ENCODE measurements at places on chromosomes 1 and 21.
A peak's percentile ranks its signal among the peaks of the same experiment; 100 is the strongest.

DNA sequence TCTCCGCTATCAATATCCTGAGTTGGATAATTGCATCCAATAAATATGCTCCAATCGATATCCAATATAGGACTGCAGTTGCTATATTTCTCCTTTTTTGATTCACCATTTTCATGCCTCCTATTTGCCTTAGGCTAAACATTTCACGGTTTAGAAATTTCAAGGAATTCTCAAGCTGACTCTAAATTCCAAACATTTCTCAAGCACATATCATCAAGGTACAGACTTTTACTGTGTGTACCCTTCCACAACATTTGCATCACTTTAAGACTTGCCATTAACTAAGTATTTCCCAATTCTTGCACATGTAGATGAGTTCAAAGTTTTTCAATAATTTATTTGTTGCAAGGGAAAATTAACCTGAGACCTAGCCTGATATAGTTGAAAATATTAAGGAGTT, 795.2 kb upstream of the TMPRSS15 start:
- no peak for DNase-seq

GRCh38 chr21:21003701-21004100, 5.5 kb downstream of the NCAM2 start:
- no peak for DNase-seq

- no peak for DNase-seq
Measured at GRCh38 chr1:45510036-45510971, 10.2 kb downstream of the MMACHC start.

DNA sequence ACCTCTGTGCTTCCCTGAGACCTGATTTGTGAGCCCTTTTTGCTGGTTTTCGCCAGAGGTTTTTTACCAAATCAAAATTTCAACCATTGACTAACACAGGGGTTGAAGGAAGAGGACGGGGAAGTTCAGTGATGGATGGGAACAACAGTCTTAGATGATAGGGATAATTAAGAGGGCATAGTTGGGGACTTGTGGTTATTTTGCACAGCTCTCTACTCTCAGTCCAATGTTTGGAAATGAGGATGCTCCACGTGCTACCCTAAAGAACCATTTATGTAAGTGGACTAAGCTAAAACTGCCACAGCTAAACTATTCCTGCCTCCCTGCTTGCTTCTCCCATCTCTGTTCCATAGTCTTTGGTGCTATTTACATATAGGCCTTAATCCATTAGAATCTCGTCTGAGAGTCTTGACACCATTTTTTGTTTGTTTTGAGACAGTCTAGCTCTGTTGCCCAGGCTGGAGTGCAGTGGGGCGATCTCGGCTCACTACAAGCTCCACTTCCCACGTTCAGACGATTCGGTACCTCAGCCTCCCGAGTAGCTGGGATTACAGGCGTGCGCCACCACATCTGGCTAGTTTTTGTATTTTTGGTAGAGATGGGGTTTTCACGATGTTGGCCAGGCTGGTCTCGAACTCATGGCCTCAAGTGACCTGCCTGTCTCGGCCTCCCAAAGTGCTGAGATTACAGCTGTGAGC, 684 bp upstream of the MCL1 start:
- DNase-seq, result no peak

DNA sequence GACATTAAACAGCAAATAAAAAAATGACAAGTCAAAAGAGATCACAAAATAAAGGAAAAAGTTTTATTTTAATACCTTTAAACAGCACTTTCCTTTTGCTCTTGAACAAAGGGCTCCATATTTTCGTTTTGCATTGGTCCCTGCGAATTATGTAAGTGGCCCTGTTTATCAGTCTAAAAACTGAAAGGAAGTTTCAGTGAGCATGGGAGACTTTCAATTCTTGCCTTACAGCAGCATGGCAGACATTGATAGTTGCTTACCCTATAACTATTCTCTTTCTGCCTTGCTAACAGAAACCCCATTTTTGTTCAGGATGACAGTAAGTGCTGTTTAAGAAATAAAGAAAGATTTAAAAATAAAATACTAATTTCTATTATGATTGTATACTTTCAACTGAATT, 5.2 kb upstream of the SH3GLB1 start:
- no peak for DNase-seq

GRCh38 chr21:19935467-19935866, 1062.7 kb upstream of the NCAM2 start:
- no peak for DNase-seq

DNA sequence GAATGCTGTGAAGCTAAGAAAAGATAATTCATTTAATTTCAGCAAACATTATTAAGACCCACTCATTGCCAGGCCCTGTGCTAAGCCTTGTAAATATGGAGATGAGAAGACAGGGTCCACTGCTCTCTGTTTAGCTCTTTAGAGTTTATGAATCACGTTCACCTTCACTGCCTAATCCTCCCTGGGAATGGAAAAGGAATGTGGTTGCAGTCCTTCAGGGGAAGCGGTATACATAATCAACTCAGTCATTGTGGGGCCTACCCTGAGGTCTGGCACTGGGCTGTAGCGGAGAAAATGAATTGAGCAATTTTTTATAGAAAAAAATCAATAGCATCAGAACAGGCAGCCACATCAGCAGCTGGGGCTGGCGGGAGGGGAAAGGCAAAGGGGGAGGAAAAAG, 412.1 kb upstream of the NFIA start:
- no peak for DNase-seq

- no peak for DNase-seq
Measured at GRCh38 chr1:53783056-53783455, 44.1 kb upstream of the GLIS1 start.

GRCh38 chr1:26529655-26530409, at the start of gene RPS6KA1:
Gene RPS6KA1, plus strand, starts transcription at chr1:26529761. Its CDS starts 160 bp downstream, at chr1:26529921.
- peak; percentile 69 for DNase-seq

DNA sequence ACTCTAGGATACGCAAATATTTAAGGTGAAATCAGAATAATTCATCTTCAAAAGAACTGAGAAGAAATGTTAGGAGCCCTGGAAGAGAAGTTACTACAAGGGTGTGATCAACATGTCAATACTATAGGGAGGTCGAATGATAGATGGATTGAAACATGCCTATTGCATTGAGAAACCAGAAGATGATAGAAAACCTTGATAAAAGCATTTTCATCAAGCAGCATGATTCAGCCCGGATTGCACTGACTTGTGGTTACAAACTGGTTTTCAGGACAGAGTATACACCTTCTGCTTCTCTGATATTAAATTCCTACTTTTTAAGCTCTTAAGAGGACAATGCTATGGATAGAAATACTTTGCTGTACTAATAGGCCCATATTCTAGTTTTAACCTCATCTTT, 164.2 kb downstream of the FMN2 start:
- DNase-seq, result no peak

- DNase-seq, result no peak
Measured at GRCh38 chr1:15391366-15391765, 18.3 kb upstream of the EFHD2 start.

- no peak for DNase-seq
Measured at GRCh38 chr1:116092752-116093489, 18.3 kb upstream of the MAB21L3 start.

GRCh38 chr21:42525029-42525581, 11.5 kb downstream of the SLC37A1 start:
- DNase-seq, result peak; percentile 57

GRCh38 chr1:156676820-156677615, at the start of gene NES:
Gene NES, minus strand, starts transcription at chr1:156677407. Its CDS starts 143 bp downstream, at chr1:156677264.
- peak; percentile 93 for DNase-seq

DNA sequence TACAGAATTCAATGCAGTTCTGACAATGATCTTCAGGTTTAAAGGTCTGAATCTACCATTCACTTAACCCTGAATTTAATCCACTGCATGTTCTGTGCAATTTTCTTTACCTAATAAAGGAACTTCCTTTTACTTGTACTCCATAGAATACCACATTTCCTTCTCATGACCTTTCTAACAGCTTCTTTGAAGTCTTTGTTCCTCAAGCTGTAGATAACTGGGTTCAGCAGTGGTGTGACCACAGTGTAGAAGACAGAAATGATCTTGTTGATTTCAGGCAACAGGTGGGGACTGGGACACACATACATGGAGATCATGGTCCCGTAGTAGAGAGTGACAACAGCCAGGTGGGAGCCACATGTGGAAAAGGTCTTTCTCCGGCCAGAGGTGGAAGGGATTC, 878 bp downstream of the OR11L1 start:
- no peak for DNase-seq

- DNase-seq, result no peak
Measured at GRCh38 chr1:222852326-222852725, 37.5 kb downstream of the DISP1 start.

- DNase-seq, result no peak
Measured at GRCh38 chr1:110007046-110007830, 22.7 kb downstream of the AHCYL1 start.

GRCh38 chr1:223556414-223557129, 108.9 kb downstream of the CAPN8 start:
- peak; percentile 29 for DNase-seq

GRCh38 chr1:45913183-45913683, 109.8 kb downstream of the MAST2 start:
- DNase-seq, result peak; percentile 51

DNA sequence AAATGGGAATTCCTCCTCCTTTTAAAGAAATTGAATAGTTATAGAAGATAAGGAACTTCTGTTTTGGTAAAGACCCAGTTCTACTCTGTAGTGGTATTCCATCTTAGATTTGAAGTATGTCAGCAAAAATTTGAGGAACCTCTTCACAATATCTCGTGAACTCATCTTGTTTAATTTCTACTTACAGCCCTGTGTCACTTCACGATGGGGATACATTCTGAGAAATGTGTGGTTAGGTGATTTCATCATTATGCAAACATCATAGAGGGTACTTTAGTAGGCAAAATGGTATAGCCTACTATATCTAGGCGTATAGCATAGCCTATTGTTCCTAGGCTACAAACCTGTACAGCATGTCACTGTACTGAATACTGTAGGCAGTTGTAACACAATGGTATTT, 36.0 kb downstream of the ALG6 start:
- no peak for DNase-seq

GRCh38 chr1:20059847-20060246, 10.1 kb upstream of the PLA2G5 start:
- no peak for DNase-seq

GRCh38 chr1:5724847-5725246, 267.4 kb downstream of the NPHP4 start:
- no peak for DNase-seq

- DNase-seq, result no peak
Measured at GRCh38 chr1:97767381-97767780, 153.5 kb downstream of the DPYD start.

DNA sequence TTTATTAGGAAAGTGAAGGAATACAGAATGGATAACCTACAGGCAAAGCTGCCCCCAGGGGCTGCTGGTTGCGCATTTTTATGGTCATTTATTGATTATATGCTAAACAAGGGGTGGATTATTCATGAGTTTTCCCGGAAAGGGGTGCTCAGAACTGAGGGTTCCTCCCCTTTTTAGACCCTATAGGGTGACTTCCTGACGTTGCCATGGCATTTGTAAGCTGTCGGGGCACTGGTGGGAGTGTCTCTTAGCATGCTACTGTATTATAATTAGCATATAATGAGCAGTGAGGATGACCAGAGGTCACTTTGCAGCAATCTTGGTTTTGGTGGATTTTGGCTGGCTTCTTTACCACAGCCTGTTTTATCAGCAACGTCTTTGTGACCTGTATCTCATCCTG, 5.9 kb upstream of the ASAP3 start:
- no peak for DNase-seq

DNA sequence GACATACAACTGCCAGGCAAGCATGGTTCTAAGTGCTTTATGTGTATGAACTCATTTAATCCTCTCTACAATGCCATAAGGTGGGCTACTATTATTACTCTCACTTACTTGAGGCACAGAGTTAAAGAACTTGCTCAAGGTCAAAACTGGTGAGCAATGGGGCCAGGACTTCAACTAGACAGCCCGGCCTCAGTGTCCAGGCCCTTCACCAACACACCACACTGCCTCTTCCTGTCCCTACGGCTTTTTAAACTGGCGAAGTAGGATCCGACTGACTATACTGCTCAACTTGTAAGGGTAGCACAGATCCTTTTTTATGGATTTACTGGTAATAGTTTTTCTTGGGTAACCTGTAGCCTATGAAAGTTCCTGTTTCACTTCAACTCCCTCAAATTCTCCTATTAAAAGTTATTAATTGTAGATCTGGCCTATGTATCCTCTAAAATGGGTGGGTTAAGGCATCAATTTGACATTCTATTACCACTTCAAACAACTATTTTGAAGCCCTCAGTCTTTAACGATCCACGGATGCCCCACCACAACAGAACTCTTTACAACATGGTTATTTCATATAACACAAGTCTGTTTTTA, 4.3 kb downstream of the ERRFI1 start:
- DNase-seq, result no peak

DNA sequence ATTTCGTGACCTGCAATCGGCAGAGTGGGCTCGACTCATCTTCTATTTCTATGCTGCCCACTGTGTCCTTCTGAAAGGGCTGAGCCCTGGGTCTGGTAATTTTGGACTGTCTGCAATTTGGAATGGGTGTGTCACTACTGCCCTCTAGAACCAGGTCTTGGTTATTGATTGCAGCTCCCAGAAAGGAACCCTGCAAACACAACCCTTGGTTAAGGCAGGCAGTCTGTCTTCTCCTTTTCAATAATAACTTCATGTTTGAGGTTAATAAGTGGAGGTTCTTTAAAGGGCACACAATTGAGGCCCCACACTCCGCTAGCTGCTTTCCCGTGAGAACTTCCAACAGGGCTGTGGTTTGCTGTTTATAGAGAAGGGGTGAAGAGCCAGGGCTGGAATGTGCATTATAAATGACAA, 79.9 kb upstream of the LYST start:
- DNase-seq, result no peak
